ENCODE measurements at places on chromosomes 16 and 17.

- no peak for DNase-seq
Observed at GRCh38 chr17:73774852-73775251, 130.6 kb upstream of the SDK2 start.

GRCh38 chr17:48002266-48002915, 31.5 kb downstream of the CDK5RAP3 start:
- DNase-seq = no peak

DNA sequence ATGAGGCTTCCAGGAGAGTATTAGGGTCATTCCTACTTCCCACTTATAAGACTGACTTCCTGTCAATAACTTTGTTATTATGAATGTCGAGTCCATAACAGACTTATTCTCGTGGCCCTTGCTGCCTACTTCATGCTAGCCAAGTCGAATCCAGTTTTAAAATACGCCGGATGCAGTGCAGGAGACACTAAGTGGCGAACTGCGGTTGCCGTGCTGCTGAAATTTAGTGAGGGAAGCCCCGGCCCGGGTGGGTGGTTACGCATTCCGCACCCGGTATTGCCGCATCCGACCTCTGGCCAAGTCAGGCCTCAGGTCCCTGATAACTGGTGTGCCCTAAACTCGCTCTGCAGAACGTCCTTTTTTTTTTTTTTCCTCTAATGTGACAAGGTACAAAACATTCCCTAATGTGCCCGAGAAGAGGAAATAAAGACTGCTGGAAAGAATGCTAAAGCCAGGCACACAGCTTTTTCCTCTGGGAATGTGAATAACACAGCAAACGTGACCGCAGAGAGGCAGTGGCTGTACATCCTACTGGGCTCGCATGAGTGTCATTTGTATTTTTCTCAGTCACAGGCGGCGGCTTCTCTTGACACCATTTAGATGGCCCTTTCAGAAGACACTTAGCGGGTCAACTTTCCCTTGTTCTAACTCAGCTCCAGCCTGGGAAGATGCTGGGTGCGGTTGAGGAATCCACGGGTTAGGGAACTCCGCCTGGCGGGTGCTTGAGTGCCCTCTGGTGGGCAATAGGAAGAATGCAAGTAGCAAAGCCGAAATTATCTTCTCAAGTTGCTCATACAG, 7.1 kb upstream of the AKTIP start:
- peak; percentile 44 for DNase-seq

- no peak for DNase-seq
Observed at GRCh38 chr16:82736224-82736623, 109.5 kb downstream of the CDH13 start.

DNA sequence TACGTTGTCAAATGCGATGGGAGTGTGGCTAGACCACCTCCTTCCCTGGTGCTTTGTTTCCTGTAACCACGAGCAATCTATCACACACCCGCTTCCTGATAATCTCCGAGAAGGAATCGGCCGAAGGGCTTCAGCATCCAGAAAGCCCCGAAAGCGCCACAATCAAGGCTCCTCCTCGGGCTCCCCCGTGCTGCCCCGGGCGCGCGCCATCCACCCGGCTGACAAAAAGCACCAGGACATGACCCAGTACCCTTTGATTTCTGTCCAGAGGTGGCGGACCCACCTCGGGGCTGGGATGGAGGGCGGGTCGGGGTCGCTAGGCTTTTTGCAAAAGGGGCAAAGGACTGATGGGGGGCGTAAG, 743 bp upstream of the ARMC7 start:
- DNase-seq = no peak

DNA sequence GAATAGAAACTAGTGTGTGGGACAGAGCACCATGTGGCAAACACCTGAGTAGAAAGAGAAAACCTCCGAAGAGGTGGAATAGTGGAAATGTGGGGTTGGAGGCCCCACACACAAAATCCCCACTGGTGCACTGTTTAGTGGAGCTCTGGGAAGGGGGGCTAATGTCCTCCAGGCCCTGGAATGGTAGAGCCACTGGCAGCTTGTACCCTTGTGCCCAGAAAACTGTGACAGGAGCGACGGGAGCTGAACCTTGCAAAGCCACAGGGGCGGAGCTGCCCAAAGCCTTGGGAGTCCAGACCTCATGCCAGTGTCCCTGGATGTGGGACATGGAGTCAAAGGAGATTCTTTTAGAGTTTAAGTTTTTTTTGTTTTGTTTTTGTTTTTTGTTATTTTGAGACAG, 50.6 kb downstream of the RNF112 start:
- DNase-seq = no peak

- no peak for DNase-seq
Observed at GRCh38 chr16:84635702-84636101, 12.6 kb upstream of the KLHL36 start.

DNA sequence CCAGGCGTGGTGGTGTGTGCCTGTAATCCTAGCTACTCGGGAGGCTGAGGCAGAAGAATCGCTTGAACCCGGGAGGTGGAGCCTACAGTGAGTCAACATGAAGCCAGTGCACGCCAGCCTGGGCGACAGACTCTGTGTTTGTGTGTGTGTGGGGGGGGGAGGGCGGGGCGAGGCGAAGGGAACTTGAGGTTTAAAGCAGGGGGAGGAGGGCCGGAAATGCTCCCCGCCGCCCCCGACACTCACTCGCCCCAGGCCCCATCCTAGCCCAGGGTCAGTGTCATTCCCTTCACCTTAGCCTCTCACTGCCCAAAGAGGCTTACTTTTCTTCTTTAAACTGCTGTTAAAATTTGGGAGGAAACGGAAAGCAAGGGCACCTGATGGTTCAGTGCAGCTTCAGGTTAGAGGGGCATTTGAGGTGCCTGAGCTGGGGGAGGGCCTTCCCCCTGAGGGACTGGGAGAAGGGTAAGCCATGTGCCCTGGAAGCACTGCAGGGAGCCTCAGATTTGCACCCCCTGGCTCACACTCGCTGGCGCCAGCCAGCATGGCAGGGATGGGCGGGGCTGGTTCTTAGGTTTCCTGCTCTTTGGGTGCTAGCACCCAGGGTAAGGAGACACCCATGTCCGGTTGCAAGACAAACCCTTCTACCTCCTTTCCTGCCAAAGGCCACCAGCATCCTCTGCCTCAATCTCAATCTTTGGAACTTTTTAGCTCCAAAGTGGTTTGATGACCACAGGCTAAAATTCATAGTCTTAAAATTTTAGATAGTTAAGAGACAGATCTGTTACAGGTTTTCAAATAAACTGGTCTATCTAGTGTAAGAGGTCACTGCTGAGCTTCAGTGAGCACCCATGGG, 2.2 kb upstream of the LIMD2 start:
- no peak for DNase-seq

DNA sequence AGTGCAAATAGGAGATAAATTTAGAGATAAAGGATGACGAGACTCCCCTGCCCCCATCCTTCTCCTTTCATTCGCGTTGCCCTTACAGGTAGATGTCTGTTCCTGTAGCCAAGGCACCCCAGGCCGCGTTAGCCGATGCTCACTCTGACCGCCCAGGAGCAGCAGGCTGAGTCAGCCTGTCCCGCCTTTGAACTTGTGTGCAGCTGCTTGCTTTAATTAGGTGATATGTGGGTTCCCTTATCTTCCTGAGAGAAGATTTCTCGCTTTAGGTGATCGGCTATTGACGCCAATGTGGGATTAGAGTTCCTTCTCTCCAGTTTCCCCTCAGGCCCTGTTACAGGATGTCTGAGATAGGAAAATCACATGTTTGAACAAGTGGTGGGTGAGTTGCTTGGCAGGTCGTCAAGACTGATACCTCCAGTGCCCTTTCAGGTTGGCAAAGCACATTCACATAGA, 119.5 kb downstream of the MSI2 start:
- no peak for DNase-seq

DNA sequence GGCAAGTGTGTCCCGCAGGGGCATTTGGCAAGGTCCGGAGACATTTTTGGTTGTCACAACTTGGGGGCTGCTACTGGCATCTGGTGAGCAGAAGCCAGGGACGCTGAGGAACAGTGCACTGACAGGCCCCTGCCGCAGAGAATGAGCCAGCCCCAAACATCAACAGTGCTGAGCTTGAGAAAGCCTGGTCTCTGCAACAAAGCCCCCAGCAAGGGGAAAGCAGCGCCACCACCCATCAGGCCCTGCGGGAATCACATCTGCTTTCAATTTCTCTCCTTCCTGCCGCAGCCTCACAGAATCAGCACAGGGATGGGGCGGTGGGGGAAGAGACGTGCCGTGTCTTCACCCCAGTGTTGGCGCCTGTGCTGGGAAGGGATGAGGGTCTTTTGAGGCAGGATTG, 14.8 kb upstream of the PRPSAP1 start:
- peak; percentile 81 for DNase-seq

- no peak for DNase-seq
Observed at GRCh38 chr16:50403491-50403890, 34.7 kb upstream of the BRD7 start.

DNA sequence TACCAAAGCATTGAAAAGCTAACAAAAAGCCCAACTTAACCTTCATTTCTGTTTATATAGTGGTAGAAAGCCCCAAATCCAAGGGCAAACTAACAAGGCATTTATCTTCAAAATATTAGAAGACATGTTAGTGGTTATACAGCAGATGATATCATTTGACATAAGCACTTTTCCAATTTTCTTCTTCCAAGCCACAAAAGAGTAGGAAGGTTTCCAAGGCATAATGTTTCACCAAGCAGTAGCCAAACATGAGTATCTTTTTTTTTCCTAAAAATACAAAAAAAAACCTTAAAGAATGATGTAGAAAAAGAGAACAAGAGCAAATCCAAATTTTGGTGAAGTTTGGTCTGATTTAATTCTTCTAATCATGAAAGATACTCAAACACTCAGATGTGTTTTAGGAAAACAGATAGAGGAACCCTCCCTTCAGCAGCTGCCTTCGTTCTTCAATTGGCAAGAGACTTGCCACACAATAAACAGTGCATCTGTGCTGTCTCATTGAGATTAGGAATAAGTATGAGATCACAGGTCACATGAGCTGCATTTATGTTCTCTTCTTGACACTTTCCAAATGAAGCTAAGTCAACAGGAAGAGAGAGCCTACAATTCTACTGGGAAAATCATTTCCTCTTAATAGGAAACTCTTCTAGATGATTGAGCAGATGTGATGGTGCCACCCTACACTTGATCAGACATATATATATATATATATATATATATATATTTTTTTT, 106.7 kb downstream of the TTC19 start:
- DNase-seq = no peak

- peak; percentile 68 for DNase-seq
Observed at GRCh38 chr17:29039764-29040598, 3.0 kb upstream of the PIPOX start.

DNA sequence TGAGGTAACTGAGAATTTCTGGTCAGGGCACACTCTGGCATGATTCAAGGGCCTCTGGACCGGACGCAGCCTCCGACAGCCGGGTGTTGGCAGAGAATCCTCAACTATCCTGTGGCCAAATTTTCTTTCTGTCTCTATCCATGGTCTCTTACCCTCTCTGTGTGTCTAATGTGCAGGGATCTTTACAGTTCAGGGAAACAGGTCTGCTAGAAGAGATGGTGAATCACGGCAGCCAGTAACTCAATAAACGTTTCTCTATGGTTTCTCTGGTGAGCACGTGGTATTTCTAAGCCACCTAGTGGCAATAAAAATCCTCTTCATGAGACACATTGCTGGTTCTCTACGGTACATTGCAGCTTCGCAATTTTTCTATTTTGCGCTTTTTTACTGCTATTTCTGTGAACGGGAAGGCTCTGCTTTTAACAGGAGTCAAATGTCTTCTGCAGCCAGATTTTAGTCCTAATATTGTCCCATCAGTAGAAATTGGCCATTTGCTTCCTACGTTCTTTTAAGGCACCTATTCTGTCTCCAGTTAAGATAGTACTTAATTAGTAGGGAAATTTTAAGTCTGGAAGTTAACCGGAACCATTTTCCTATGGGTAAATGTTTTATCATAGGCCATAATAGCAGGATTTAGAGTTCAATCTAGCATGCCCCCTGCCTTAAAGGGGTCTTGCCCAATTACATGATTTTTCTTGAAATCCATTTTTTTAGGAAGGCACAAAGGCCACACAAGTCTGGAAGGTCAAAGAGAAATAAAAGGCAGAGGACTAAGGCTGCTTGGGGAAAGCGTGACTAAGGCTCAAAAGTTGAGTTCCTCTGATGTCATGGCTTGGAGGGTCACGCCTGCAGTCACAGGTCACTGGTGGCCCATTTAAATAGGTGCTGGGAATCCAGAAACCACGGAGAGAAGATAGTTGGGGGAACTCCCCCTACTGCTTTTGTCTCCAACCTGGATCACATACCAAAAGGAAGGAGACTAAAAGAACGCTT, 31.5 kb downstream of the QPRT start:
- DNase-seq = peak; percentile 49

GRCh38 chr16:2675714-2676113, 6.6 kb upstream of the KCTD5 start:
- DNase-seq = no peak

DNA sequence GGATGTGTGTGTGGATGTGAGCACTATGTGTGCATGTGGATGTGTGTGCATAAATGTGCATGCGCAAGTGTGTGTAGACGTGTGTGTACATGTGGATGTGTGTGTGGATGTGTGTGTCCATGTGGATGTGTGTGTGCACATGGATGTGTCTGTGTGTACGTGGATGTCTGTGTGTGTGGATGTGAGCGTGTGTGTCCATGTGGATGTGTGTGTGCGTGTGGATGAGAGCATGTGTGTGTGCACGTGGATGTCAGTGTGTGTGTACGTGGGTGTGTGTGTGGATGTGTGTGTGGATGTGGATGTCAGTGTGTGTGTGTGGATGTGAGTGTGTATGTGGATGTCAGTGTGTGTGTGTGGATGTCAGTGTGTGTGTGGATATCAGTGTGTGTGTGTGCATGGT, 63.6 kb upstream of the DOC2B start:
- DNase-seq = no peak

- DNase-seq = no peak
Observed at GRCh38 chr17:5598457-5598856, 14.1 kb upstream of the NLRP1 start.

GRCh38 chr17:51046514-51047384, 73.9 kb downstream of the SPAG9 start:
- peak; percentile 78 for DNase-seq

- no peak for DNase-seq
Observed at GRCh38 chr16:84752600-84752999, 52.8 kb downstream of the USP10 start.

GRCh38 chr17:58728798-58729197, 26.9 kb upstream of the PPM1E start:
- peak; percentile 13 for DNase-seq

- no peak for DNase-seq
Observed at GRCh38 chr16:27237219-27238015, 31.2 kb downstream of the NSMCE1 start.

Measured in fibroblast of skin of left quadriceps (primary cell).